AG08396 (cell line): ENCODE measurements at places on chromosomes 3 and 15.

DNA sequence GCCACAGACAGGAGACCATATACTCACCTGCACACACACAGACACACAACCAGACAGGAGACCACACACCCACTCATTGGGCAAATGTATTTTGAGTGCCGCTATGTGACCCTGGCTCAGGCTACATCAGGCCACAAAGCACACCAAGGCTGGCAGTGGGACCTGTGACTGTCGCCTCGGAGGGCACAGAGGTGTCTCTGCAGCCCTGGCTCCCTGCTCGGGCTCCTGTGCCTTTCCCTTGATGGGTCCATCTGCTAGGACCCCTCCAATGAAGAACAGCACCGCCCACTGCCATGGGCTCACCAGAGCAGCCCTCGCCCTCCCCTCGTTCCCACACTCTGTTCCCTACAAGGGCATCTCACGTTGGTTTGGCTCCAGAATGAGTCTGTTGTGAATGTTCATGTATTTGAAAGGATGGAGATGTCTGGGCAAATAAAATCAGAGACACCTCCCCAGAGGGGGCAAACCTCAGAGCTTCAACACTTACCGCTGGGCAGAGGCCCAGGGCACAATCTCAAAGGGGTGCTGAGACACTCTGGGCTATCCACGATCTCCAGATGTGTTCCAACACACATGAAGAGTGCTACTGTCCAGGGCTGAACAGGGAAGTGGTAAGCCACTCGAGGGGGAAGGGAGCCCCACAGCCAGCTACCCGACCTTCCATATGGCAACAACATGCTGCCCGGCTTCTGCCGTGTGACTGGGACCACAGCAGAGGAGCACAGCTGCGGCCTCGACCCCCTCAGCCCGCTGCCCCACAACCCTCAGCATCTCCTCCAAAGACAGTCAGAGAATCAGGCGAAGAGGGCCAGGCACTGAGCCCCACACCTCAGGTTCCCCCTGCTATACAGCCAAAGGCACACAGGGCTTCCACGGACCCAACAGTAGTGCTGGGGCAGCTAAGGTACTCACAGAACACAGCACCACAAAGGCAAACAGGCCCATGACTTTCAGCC is 74.9 kb downstream of the OCA2 start:
- no peak for DNase-seq

- no peak for DNase-seq
These were observed 27.2 kb downstream of the PLCL2 start for GRCh38 chr3:16911916-16912315.

DNA sequence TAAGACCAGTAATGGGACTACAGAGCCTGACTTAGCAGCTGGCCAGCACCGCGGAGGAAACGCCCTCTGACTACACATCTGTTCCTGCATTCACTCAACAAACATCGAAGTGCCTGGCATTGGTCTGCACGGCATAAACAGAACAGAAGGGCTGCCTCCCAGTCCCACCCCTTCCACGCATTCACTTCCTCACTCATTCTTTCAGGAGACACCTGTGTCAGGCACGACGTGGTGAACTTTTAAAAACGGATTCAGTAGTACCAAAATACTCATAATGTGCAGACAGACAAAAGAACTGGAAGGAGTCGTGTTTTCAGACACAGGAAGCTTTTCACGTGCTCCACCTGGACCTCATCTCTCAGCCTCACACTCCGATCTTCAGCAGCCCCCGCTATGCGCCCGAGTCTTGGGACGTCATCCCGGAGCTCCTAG is 123.3 kb downstream of the XXYLT1 start:
- peak; percentile 61 for DNase-seq

DNA sequence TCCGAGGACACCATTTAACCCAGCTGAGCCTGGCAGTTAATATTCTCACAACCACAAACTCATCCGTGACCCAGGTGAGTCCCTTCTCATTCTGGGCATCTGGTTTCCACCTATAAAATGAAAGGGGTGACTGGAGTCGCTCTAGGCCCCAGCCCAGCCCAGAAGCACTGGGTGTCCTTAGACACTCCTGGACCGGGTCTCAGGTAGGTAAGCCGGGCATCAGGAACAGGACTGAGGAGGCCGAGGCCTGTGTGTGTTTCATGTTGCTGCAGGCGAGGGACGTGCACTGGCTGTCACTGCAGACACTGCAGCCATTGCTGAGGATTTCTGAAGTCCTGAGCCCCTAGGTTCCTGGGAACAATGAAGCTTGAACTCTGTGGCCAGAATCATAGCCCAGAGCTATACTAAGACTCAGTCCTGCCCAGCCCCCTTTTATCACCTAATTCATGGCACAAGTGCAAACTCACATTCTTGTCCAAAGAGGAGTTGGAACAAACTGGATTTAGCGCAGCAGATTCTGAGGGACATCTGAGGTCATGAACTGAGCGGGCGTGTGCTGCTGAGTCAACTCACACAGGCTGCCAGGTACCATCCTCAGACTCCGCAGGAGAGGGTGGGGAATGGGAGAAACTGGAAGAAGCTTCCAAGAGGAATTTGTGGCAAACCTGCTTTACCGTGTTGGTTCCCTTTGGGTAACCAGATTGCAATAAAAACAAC is 184.9 kb downstream of the FAM43A start:
- DNase-seq = no peak

DNA sequence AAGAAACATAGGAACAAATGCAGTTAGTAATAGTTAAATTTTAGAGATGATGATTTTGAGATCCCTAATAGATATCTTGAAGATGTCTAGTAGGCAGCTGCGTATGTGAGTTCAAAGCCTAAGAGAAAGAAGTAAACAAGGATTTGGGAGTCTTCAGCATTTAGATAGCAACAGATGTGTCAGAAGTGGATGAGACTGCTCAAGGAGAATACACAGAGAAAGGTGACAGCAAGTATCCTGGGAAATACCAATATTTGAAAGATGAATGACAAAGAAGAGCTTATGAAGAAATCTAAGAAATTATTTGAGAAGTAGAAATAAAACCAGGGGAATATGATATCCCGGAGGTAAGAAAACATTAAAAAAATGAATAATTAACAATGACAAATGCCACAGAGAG is 130.9 kb downstream of the PCCB start:
- DNase-seq = no peak

DNA sequence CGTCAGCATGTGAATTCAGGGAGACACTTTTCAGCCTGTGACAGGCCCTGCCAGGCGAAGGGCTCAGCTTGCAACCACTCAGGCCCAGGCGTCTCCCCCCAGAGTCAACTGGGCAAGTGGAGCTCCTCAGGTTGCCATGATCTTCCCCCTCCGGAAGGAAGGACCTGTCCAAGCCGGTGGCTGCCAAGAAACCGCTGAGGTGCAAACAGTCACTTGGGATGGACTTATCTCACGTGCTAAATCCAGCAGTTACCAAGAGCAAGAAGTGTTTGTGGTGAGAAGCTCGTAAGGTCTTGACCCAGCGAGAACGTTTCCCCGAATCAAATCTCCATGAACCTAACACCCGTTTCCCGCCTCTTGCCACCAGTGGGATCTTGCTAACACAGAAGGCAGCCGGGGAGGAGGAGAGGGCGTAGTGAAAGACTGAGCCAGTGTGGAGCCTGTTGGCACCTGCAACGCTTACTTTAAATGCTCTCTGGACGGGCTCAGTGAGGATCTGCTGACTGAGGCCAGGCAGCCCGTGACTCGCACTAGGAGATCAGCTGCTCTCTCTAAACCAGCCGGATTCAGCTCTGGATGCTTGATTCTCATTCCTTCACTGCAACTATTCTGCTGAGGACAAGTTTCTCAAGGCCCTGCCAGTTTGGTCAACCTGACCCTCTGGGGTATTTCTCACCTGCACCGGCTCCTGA is 39.0 kb downstream of the IQSEC1 start:
- DNase-seq = no peak

DNA sequence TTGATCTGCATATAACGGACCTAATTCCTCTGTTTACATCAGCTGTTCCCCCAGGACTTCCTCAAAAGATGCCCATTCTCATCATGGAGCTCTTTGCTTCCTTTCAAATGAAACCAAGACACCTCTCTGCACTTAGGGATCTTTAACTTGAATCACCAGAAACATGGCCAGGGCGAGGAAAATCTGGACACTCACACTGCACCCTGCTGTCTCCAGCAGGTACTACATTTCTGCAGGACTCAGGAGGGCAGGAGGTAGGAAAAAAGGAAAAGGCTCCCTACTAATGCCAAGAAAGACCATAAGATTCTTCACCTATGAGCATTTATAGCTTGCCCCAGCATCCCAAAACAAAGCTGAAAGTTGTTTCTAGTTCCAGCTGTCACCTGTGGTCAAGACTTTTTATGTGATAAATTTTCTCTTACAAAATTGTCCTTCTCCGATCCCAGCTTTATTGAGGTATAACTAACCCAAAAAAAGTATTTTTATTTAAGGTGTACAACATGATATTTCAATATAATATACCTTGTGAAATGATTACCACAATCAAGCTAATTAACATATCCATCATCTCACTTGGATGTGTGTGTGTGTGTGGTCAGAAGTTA is 87.3 kb upstream of the C15orf61 start:
- peak; percentile 74 for DNase-seq

DNA sequence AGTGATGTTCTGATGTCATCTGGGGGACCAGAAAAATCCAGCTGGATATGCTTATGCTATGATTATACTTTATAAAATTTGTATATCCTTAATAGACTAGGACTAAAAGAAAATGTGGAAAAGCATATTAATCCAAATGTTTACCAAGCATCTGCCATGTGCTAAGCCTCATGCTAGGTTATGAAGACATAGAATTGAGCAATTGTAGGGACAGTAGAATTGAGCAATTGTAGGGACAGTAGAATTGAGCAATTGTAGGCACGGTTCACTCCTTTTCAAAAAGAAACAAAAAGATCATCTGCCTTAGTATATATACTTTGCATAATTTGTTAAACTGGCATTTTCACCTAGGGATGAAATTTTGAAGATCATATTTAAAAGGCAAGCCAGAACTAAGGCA is 18.3 kb downstream of the ABHD5 start:
- DNase-seq = no peak

GRCh38 chr3:103295974-103296570 is 861.3 kb downstream of the ZPLD1 start:
- DNase-seq = no peak

- DNase-seq = no peak
These were observed 18.9 kb upstream of the GREM1 start for GRCh38 chr15:32698773-32699390.

DNA sequence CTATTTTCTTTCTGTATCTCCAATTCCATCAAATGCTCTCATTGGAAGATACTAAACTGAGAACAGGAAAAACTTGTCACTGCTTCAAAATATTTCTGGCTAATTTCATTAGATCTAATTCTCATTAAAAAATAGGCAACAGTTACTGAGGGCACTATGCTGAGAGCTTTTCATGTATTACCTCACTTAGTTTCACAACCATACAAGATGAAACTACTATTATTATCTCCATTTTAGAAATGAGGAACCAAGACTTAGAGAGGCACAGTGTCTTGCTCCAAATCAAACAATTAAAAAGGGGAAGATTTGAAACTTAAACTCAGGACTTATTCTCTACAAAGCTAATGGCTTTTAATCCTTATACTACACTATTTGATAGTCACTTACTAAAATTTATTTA is 7.2 kb upstream of the OTOL1 start:
- DNase-seq = no peak

DNA sequence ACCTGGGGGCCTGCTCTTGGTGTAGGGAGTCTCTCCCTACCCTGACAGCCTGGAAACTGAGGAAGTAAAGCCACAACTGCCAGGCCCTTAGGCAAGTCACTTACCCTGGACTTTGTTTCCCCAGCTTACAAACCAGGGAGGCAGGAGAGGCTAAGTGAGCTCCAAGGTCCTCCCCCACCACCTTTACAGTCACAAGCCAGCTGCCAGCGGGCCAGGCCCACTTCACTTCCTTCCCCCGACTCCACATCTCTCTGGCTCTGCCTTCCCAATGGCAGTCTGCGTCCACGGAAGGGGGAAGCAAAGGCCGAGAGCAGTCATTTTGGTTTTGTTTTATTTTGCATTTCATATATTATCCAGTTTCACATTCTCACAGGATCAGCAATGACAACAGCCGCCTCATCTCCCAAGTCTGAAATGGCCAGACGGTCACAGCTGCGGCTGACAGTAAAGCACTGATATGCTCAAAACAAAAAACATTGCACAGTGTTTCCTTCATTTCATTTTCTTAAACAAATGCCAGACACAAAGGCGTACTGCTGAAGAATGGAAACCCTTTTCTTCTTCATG is 35.7 kb downstream of the RBPMS2 start:
- no peak for DNase-seq

DNA sequence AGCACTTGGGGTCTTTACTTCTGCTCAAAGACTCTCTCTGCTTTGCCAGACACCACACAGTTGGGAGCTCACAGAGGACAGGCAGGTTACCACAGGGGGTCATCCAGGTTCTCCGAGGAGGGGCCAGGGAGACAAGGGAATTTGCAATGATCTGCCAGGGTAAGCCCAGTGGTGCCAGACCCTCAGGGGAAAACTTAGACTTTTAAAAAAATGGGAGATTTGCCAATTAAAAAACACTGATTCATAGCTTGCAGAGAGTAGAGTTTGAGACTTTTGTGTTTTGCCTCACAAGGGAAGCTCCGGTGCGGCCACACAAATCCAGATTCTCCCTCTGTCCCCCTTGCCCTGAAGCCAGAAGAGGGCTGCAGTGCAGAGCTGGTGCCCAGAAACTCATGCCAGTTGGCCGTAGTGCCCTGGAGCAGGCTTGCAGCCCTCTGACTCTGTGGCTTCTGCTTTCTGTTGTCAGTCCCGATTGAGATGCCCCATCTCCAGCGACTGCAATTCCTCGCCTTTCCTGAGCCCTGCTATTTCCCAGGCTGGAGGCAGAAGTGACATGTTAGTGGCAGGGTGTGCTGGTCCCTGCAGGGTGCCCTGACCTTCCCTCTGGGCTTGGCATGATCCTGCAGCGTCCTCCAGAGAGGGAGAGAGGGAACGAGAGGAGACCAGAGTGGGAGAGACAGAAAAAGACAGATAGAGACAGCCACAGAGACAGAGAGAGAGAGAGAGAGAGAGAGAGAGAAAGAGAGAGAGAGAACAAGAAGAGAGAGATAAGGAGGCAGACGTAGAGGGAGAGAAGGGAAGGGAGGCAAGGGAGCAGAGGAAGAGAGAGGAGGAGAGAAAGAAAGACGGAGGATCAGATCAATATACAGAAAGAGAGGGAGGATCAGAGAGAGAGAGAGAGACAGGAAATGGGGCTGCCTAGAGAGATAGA is 46.0 kb downstream of the RHCG start:
- no peak for DNase-seq

- DNase-seq = peak; percentile 47
These were observed 40.5 kb downstream of the SST start for GRCh38 chr3:187629711-187630110.

DNA sequence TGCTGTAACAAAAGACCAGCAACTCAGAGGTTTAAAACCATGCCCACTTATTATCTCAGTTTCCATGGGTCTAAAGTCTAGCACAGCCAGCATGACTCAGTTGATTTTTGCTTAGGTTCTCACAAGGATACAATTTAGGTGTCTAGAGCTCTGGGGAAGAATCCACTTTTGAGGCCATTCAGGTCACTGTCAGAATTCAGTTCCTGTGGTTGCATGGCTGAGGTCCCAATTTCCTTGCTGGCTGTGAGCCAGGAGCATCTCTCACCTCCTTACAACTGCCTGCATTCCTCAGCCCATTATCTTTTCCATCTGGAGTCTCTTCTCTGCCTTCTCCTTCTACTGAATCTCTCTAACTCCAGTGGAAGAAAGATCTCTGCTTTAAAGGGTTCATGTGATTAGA is 240.5 kb upstream of the CFAP20DC start:
- no peak for DNase-seq

- no peak for DNase-seq
These were observed 1144.2 kb downstream of the ROBO2 start for GRCh38 chr3:78183906-78184599.
